ENCODE measurements at places on chromosomes 3 and 15.

DNA sequence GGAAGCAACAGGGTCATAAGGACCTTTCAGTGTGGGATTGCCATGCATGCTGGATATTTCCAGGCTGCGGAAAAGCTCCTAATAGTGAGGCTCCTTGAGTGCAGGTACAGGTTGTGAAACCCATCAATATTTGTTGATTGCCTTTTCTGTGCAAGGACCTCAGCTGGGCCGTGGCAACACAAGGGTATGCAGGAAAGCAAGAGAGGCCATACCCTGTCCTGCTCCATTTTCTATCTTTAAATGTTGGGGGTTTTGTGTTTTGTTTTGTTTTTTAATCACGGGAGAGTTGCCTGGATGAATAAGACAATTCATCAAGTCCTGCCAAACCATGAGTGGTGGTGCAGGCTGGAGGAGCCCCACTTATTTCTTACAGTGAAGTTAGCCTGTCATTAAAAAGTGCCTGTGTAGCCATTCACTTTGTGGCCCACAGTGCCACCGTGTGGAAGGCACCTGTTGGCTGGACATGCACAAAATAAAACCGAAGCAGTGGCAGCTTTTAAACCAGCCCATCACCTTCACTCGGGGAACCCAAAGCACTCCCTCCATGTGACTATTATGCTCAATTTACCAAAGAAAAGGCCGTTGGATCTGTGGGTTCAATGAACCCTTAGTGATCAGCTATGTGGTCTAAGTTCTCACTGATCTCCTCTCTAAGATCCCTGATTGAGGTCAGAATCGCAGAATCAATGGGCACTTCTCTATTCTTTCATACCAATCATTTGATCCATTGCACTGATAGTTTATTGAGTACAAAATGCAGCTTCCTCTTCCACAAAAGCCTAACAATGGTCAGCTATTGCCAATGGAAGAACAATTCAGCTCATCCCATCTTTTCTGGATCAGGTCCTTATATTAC, 42.2 kb downstream of the CLDN18 start:
- ATAC-seq, result no peak

GRCh38 chr15:84898761-84899160, 14.3 kb downstream of the SLC28A1 start:
- ATAC-seq, result no peak

GRCh38 chr15:27473845-27474244, 502.9 kb downstream of the GABRG3 start:
- ATAC-seq, result no peak

GRCh38 chr15:27396996-27397395, 426.0 kb downstream of the GABRG3 start:
- no peak for ATAC-seq

GRCh38 chr3:134313847-134314587, 60.2 kb downstream of the AMOTL2 start:
- ATAC-seq, result no peak

- ATAC-seq, result no peak
These were observed 12.4 kb downstream of the CFAP161 start for GRCh38 chr15:81146466-81146865.

GRCh38 chr15:98977441-98977840, 30.2 kb downstream of the PGPEP1L start:
- ATAC-seq, result no peak

- no peak for ATAC-seq
These were observed 191.4 kb downstream of the TBL1XR1 start for GRCh38 chr3:177005718-177006405.
